ENCODE measurements at places on chromosomes 6 and 20.

- DNase-seq: no peak
These were observed at the start of gene HFE for GRCh38 chr6:26087284-26088115. Gene HFE, plus strand, starts transcription at chr6:26087429. Its CDS starts 12 bp downstream, at chr6:26087441.

GRCh38 chr20:37201827-37202162 is 22.4 kb upstream of the MROH8 start:
- no peak for DNase-seq

GRCh38 chr6:54579011-54579410 is 267.6 kb upstream of the FAM83B start:
- DNase-seq: no peak

DNA sequence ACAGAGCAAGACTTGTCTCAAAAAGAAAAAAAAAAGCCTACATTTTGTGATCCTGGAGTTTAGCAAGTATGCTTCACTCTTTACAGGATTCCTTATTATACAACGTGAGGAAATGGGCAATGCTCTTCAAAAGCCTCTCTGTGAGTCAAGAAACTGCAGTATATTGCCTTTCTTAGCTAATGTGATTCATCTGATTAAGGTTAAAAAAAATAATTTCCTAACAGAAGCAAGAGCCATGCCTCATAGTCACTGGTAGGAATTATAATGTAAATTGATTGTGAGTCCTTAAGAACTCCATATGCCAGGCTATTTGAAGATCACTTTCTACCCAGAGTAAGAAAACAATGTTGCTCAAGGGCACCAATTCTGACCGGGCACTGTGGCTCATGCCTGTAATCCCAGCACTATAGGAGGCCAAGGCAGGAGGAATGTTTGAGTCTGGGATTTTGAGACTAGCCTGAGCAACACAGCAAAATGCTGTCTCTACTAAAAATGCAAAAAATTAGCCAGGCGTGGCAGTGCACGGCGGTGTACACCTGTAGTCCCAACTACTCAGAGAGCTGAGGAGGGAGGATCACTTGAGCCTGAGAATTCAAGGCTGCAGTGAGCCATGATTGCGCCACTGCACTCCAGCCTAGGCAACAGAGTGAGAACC is 43.3 kb downstream of the SLC26A8 start:
- DNase-seq: no peak

GRCh38 chr6:71091167-71091566 is 134.3 kb upstream of the B3GAT2 start:
- no peak for DNase-seq

DNA sequence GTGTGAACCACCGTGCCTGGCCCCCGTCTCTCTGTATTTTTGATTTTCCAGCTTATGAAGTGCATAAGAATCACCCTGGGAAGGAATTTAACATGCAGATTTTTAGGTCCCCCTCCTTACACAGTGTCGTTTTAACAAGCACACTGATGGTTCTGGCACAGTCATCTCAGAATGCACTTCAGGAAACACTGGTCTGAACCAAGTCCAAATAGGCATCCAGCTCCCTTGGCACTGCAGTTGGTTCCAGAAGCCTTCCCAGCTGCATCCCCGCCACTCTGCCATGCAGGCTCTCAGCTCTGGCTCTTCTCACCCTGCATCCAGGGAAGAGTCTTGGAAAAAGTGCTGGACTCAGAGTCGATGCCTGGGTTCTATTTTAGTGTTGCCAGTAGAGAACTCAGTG is 20.1 kb downstream of the RIPOR2 start:
- DNase-seq: no peak

DNA sequence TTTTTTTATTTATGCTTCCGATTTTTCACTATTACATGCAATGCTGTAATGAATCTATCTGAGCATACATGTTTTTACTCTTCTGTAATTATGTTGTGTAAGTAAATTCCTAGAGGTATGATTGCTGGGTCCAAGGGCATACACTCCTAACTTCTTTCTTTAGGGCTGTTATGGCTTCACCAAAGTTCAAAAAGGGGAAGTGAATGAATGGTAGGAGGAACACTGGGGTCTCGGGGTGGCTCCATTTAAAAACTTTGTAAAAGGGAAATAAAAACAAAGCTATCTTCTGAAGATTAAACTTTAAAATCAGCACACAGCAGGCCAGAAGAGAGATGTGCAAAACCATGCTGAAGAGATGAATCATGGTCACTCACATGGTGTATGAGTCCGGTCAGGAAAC is 289.1 kb upstream of the SUPT3H start:
- DNase-seq: no peak

DNA sequence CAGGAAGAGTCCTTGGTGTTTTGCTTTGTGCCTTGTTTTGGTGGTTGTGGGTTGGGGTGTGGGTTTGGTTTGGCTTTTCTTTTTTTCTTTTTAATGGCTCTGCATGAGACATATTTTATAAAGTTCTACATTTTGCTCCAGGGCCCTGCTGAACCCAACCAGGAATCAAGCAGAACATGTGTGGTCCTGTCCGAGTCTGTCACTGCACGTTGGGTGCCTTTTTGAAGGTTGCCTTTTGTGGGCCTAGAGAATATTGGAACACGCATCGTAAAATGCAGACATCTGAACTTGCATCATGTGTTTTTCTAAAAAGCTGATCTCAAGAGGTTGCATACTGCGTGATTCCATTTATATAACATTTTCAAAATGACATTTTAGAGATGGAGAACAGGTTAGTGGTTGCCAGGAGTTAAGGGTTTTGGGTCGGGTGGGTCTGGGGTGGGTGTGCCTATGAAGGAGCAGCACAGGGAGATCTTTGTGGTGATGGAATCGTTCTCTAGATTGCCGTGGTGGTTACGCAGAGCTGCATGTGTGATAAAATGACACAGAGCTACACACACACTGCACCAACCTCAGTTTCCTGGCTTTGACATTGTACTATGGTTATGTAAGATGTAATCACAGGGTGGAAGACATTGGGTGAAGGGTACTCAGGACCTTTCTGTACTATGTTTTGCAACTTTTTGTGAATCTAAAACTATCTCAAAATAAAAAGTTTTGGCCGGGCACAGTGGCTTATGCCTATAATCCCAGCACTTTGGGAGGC is 80.2 kb downstream of the EYA2 start:
- no peak for DNase-seq

DNA sequence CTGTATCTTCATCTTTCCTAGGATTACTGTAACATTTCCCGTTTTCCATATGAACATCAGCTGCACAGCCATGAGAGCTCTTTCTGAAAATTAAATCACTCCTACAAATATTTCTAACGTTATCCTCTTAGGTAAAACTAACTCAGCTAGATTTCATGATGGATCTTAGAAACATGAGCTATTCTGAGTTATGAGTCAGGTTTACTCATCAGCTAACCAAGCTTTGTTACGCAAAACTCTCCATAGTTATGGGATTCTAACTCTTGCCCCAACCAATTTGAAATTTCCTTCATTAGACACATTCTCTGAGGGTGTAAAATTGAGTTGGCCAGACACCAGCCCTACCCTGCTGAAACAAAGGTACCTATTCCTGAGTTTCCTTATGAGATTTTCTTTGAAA is 14.0 kb downstream of the DEFB110 start:
- no peak for DNase-seq

- DNase-seq: no peak
These were observed 57.9 kb downstream of the PRND start for GRCh38 chr20:4779616-4780015.

- no peak for DNase-seq
These were observed 17.9 kb upstream of the CHMP4B start for GRCh38 chr20:33793011-33793931.

GRCh38 chr6:80667006-80667405 is 560.5 kb downstream of the BCKDHB start:
- no peak for DNase-seq

GRCh38 chr6:118650582-118651281 is 659 bp downstream of the CEP85L start:
- DNase-seq: no peak

GRCh38 chr6:121867095-121867494 is 431.6 kb downstream of the GJA1 start:
- no peak for DNase-seq

- no peak for DNase-seq
These were observed 12.6 kb downstream of the SPTLC3 start for GRCh38 chr20:13021205-13021970.

DNA sequence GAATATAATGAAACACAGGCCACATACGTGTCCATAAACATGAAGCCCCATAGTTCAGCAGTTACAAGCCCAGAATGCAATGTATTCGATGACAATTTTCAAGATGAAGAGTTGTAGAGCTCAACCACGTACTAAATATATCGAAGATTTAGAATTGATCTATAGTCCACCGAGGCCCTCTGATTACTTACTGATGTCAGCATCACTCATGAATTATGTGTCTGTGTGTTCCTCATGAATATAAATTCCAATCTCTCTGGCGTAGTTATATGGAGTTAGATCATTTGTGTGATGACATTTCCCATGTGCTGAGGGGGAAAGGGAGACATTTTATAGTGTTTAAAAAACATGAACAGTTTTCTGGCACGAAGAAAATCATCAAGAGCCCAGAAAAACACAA is 97.5 kb downstream of the PFDN4 start:
- DNase-seq: no peak

- no peak for DNase-seq
These were observed 29.6 kb downstream of the SPATA2 start for GRCh38 chr20:49885558-49886332.

- DNase-seq: no peak
These were observed 104.7 kb downstream of the BMP7 start for GRCh38 chr20:57161478-57162361.

DNA sequence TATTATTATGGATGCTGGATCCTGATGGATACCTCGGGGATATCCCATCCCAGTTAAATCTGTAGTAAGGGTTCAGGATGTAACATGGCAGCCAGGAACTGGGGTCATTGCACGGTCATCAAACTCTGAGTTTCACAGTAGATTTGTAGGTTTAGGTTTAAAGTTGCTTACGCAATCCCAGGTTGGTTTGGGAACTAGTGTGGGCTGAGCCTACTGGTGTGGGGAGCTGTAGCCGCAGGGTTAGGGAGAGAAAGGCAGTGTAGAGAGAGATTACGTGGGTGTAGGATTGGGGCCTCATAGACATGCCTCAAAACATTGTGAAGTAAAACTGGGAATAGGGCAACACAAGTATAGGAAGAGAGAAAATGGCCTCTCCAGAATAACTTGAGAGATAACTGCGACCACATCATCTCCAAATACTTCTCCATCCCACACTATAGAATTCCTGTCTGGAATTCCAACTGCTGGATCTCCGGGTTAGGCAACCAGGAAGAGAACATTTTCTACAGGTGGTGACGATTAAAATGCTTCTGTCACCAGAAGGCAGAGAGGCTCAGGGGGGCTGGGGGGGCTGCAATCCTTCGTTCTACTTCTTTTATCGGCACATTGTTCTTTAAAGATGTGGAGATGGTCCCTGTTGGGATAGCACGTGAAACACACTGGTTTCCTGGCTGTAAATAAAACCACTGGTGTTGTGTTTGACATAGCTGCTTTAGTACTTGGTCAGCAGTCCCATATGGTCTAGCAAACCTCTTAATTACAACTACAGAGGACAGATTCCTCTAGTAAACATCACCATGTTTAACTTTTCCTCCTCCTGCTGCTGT is 44.9 kb upstream of the TMEM170B start:
- no peak for DNase-seq

GRCh38 chr6:21501021-21501354 is 92.6 kb upstream of the SOX4 start:
- no peak for DNase-seq

- DNase-seq: no peak
These were observed 542.0 kb downstream of the DHX35 start for GRCh38 chr20:39503902-39504709.

- no peak for DNase-seq
These were observed 154.6 kb upstream of the SOX4 start for GRCh38 chr6:21438986-21439352.

DNA sequence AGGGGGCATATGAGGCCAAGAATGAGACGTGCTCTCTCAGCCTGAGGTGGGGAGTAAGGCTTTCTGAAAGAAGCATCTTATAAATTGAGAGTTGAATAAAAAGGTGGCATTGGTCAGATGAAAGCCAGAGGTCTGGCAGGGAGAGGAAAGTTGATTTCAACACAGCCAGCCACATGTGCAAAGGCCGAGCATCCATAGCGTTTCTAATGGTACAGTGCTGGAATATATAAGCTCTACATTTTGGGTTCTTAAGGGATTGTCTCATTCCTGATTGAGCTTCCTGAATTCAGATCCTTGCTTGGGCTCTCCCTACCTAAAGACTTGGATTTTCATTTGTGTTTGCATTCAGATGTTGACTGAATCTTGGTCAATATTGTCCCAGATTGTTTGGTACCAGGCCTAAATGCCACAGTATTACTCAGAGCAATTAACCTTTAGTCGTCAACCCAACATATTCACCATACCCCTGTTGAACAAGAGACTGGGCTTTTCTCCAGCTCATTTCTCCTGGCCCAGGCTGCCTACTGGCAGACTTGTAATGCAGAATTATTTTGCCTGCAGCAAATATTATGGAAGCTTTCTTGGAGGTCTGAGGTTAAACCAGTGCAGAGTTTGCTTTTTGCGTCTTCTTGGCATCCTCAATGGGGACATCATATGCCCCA is 14.5 kb upstream of the BCAS1 start:
- no peak for DNase-seq

GRCh38 chr20:61742097-61742825 is 323.4 kb downstream of the TAF4 start:
- DNase-seq: no peak

- DNase-seq: no peak
These were observed 129.6 kb downstream of the PACRG start for GRCh38 chr6:162857326-162857725.

DNA sequence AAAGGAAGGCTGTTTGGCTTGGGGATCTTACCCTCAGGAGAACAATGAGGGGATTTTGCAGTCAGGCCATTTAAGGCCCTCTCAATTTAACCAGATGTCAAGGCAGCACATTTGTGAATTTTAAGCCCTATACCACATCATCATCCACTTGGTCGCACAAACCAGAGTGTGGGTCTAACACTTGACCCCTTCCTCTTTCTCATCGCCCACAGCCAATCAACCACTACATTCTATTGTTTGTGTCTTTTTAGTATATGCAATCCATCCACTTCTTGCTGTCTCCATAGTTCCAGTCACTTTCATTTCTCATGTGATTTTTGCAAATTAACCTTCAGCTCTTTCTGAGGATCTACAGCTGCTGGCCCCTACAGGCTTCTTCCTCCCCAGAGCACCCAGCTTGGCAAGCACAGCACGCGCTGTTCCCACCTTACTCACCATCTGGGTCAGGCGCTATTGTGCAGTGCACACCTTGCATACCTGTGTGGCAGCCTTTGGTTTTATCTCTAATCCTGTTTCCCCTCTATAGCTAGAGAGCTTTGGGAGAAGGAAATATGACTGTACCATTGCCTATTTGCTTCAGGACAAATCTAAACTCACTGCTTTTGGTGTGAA is 32.3 kb upstream of the CD83 start:
- no peak for DNase-seq

DNA sequence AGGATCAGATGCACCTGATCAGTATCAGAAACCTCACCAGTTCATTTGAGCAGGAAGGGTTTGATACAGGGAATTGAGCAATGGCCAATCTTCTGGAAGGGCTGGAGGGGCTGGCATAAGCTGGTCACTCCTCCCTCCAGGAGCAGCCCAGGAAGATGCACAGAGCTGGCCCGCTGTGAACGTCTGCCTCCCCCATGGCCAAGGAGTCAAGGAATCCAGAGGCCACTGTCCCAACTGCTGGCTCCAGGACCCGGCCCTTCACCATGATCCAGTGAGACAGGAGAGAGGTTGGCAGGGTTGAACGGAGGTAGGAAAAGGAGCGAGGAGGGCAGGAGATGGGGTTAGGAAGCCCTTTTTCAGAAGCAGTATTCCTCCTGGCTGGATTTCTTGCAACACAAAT is 113.9 kb upstream of the CST7 start:
- DNase-seq: no peak
